CD4-positive, CD25-positive, alpha-beta regulatory T cell (primary cell): ENCODE measurements at places on chromosomes 7 and 10. TPM values are rescaled to one million over a fixed set of nuclear protein-coding genes. Genes with fewer than 3 reads are reported as not detected.
A peak's percentile ranks its signal among the peaks of the same experiment; 100 is the strongest.

ZFAND4 gene
- 34.7 TPM for total RNA-seq

CLIP2 gene
- 2.9 TPM for total RNA-seq

TOMM7 gene
- 414 TPM for total RNA-seq

NEUROG3 gene
- not detected for total RNA-seq

SPDYE16 gene
- 2.9 TPM for total RNA-seq

SPAM1 gene
- not detected for total RNA-seq

ACTR3C gene
- total RNA-seq, result 17.2 TPM

NOS3 gene
- 10.7 TPM for total RNA-seq

FAM221A gene
- total RNA-seq, result 3.5 TPM

CNPY1 gene
- not detected for total RNA-seq

STK31 gene
- total RNA-seq, result 0.44 TPM

LIPM gene
- total RNA-seq, result not detected

PRXL2A gene
- 0.76 TPM for total RNA-seq

GRCh38 chr7:81534996-81535395 lies 234.9 kb downstream of the HGF start:
- no peak for DNase-seq

GRCh38 chr7:19091550-19092200 lies 25.8 kb downstream of the TWIST1 start:
- no peak for DNase-seq

DNA sequence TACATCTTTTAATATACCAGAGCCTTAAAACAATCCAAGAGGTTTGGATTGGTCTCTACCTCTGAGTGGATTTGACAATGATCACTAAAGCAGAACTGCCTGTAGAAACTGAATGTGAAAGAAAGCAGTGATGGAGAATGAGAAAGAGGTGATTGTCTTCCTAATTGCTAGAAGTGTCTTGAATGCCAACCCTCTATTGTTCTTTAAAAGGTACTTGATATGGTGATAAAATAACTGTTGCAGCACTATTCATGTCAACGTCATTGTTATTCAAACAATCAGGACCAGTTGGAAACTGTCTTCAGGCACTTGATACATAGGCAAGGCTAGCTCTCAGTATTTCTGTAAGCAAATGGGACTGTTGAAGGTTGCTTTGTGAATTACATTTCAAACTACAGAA lies 47.9 kb upstream of the ITPRID1 start:
- no peak for DNase-seq

- DNase-seq, result peak; percentile 61
Observed at GRCh38 chr10:74913377-74913979, 87.1 kb downstream of the KAT6B start.

- no peak for DNase-seq
Observed at GRCh38 chr7:34277016-34277802, 371.9 kb downstream of the BMPER start.

- DNase-seq, result no peak
Observed at GRCh38 chr10:70587045-70587658, 15.4 kb downstream of the PRF1 start.

DNA sequence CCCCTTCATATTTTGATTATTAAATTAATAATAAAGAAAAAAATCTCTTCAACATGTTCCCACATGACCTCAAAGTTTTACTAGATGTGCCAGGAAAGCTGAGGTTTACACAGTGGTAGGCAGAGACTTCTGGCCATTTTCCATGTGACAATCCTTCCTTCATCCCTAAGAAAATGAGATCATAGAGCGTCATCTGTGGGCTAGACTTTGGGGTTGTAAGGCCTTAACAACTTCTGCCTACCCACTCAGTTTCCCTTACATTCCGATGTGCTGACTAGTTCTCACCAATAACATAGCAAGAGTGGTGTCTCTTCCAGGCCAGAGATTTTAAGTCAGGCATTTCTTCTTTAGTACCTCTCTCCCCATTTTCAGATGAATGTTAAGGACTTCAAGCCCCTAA lies 171.1 kb upstream of the PHF14 start:
- DNase-seq, result no peak

DNA sequence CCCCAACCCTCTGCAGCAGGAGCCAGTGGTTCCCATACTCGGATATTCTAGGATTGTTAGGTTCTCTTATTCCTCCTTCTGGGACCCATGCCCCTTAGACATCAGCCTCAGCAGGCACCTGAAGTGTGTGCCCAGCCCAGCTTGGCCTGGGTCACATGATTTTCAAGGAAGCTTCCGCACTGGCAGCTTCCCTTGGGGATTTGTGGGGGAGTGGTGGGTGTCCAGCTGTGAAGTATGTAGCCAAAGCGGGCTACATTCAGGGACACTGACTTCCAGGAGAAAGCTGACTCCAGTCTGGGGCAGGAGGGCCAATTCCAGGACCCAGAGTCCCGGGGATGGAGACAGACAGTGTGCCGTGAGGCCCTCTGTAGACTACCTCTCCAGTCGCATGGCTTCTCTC lies 1.3 kb downstream of the LDB1 start:
- DNase-seq, result no peak

- DNase-seq, result no peak
Observed at GRCh38 chr7:117044664-117045063, 91.4 kb downstream of the ST7 start.

- DNase-seq, result no peak
Observed at GRCh38 chr7:138866353-138866752, 68.4 kb upstream of the ATP6V0A4 start.

DNA sequence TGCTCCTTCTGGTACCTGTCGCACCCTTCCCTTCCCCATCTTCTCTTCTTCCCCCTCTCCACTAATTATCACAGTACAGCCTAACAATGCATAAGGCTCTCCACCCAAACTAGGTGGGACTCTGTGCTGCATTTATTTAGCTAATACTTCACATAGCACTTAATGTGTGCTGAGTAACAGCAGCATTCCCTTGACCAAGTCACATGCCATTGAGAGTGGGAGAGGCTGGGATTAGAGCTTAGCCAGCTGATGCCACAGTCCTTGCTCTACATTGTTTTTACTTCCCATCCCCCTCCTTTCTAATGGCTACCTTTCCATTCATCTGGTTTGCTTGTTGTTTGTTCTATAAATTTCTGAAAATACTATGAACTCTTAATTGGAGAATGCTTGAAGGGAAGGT lies 426.9 kb downstream of the LRMDA start:
- no peak for DNase-seq

DNA sequence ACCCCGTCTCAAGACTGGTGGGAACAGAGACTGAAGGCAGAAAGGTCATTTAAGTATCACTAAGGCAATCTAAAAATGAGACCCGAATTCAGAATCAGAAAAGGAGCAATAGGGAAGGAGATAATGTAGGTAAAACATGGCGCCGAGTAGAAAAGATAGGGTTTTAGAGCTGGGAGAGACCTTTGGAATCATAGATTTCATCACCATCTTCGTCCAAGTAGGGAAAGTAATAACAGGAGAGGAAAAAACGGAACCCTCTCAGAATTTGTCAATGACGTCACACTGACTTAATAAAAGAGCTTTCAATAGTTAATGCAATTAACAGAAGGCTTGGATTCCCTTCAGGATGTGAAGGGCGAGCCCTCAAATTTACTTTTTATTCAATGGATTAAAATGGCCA lies 1.0 kb upstream of the UBN2 start:
- DNase-seq, result no peak

DNA sequence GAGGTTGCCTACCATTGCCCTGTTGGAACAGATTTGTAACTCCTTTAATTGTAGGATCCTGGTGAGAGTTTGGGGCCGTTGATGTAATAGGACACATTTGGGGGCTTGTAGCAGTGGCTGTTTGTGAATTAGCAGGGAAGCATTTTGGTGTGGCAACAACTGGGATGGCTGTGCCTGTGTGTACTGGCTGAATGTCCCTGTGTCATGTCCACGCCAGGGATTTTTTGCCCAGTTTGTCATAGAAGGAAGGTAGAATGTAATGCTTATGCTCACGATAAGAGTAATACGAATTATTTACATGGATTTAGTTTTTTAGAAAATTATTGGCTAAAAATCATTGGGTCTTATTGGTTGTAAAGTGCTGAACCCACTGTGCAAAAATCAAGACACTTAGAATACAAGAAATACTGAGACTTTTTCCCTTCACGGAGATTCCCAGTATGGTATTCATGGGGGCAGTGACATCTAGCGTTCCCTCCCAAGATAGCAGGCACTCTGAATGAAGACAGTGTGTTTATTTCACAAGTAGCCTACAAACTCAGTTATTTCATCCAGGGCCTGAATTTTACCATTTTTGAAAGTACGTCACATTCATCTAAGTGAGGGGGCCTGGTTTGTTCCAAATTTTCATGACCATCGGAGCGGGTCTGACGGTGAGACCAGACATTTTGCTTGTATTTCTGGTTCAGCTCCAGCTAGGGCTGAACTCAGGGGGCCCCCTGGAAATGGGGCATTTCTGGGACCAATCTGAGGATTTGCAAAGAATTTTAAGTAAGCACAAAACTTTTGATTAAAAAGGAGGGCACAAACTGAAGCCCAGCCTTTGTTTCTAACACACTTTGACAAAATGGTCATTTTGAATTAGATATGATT lies 74.7 kb downstream of the CACNB2 start:
- no peak for DNase-seq

DNA sequence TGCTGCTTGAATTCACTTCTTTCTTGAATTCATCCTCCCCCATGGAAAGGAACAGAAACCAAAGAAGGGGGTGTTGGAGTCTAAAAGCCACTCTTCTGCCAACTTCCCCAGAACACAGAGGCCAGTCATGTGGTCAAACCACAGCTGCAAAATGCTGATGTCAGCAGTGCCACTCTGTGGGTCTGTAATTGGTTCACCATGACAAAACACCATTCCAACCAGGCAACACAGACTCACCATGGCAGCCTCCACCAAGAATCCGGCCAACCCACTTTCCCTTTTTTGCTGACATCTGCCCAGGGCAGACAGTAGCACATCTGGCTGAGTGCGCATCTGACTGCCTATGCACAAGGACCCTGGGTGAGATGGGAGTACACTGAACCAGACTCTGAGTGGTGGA lies 16.8 kb downstream of the OSBPL3 start:
- no peak for DNase-seq
